ENCODE measurements at places on chromosomes 1 and 21.

DNA sequence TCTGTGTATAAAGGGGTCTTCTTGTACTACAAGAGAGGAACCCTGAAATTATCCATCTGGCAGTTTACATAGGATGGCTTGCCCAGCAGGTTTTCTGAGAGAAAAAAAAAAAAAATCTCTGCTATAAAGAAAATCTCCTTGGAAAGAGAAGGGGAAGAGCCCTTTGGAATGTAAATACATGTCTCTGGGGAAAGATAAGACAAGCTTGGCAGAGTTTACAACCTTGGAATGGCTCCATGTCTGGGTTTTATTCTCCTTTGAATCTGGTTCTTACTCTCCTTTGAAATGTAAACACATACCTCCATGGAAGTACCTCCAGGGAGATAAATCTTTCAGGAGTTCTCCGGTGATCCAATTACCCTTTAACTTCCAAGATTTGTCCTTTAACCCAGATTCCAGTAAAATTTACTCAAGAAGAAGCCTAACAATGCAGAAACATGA is 45.1 kb upstream of the DNAH14 start:
- peaks cover 52% of the 10 kb centered on the region for H3K4me1 ChIP-seq
- no peaks in the 10 kb centered on the region for H3K27me3 ChIP-seq
- H3K4me3 ChIP-seq = no peak overlapping the region
- H3K27ac ChIP-seq = peak overlapping the region; percentile 6

DNA sequence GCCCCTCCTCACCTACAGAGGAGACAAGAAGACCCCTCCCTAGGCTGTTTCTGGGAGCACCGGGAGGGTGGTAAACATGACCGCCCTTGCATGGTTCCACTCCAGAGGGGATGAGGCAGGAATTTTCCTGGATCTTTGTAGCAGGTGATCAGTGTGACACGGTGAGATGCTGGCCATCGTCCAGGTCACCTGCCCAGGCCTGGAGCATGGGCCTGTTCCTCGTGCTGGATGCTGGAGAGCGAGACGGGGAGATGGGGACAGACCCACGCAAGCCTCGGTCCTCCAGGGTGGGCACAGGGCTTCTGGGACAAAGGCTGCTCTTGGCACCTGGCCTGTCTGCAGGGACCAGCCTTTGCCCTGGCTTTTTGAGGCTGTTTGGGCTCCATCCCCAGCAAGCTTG is 46.2 kb downstream of the DMRTB1 start:
- no peak overlapping the region for H3K27ac ChIP-seq
- no peak overlapping the region for H3K4me3 ChIP-seq
- H3K36me3 ChIP-seq = no peaks in the 10 kb centered on the region
- H3K27me3 ChIP-seq = no peaks in the 10 kb centered on the region
- no peaks in the 10 kb centered on the region for H3K4me1 ChIP-seq

- no peak for DNase-seq
- no peaks in the 10 kb centered on the region for H3K27me3 ChIP-seq
- no peaks in the 10 kb centered on the region for H3K36me3 ChIP-seq
- no peaks in the 10 kb centered on the region for H3K4me1 ChIP-seq
- no peak overlapping the region for H3K27ac ChIP-seq
Observed at GRCh38 chr1:114152089-114152507, 1.6 kb downstream of the SYT6 start.

- no peak overlapping the region for H3K27ac ChIP-seq
- no peak overlapping the region for H3K4me3 ChIP-seq
- DNase-seq = no peak
- H3K36me3 ChIP-seq = no peaks in the 10 kb centered on the region
- peaks cover 46% of the 10 kb centered on the region for H3K4me1 ChIP-seq
- no peaks in the 10 kb centered on the region for H3K27me3 ChIP-seq
Observed at GRCh38 chr1:245401881-245402587, 247.2 kb downstream of the KIF26B start.

DNA sequence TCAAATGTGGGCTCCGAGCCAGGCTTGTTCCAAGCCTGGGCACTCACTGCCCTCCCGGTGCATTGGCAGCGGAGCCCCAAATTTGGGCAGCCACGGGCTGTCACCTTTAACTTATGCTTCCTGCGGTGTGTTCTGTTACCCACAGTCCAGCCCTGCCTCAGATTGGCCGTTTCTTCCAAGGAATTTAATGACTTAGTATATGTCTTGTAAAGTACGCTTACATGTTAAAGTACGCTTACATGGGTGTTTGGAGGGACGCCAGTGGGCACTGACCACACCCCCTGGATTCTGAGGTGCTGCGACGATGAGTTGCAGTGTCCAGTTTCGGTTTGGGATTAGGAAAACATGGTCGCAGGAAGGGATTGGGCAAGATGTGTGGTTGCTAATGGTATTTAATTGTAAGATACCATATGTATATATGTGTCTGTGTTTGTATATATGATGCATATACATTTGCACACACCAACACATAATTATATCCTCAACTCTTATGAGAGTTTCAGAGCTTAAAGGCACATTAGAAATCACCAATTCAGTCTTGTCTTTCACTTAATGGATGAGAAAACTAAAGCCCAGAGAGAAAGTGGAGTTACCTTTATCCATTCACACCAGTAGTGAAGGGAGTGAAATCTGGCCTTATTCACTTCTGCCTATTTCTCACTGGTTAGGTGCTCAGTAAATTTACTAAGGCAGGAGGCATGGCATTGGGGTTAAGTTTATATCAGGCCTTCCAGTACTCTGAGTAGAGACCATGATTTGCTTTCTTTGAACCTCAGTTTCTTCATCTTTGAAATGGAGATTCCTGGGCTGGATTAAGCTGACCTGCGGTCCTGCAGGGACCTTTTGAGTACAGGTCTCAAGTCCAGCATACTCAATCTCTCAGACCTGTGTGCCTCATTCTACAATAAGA is 1.0 kb downstream of the SMYD2 start:
- peaks cover 67% of the 10 kb centered on the region for H3K4me1 ChIP-seq
- H3K27ac ChIP-seq = peak overlapping the region; percentile 69
- H3K27me3 ChIP-seq = no peaks in the 10 kb centered on the region
- no peaks in the 10 kb centered on the region for H3K36me3 ChIP-seq
- peak; percentile 47 for DNase-seq

DNA sequence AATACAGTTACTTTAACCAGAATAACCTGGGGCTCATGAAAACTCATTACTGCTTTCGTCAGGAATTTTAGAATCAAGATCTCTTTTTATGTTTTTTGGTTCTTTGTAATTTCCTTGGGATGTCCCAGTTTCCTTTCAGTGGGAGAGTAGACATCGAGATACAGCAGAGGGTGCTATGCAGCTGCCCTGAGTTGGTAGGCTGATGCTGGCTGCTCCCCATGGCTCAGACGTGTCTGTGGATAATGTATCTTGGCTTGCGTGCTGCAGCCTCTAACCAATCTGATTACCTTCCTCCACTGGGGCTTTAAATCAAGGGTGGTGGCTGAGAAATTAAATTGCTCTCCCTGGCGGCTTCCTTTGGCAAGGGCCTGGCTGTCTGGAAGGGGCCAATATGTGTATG is 253.7 kb downstream of the CACNA1E start:
- no peaks in the 10 kb centered on the region for H3K27me3 ChIP-seq
- no peak overlapping the region for H3K27ac ChIP-seq
- no peak overlapping the region for H3K4me3 ChIP-seq
- no peaks in the 10 kb centered on the region for H3K36me3 ChIP-seq
- no peaks in the 10 kb centered on the region for H3K4me1 ChIP-seq

DNA sequence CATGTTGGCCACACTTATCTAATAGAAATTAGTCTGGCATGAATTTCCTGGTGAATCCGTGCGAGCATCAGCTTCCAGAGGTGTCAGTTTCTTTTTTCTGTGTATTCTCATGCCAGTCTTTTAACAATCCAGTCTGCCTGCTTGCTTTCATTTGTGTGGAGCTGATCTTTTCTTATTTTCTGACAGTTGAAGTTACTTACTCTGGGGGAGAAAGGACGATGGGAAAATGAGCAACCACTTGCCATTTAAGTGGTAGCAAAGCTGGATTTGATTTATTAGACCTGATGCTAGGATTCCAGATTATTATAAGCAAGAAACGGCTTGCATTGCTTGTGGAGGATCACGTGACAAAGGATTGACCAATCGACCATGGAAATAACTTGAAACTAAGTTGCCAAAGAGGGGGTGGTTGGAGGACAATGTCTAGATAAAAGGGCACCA is 24.3 kb upstream of the APP start:
- no peaks in the 10 kb centered on the region for H3K27me3 ChIP-seq
- no peaks in the 10 kb centered on the region for H3K4me1 ChIP-seq
- no peak for DNase-seq
- H3K4me3 ChIP-seq = no peak overlapping the region
- no peak overlapping the region for H3K27ac ChIP-seq

- H3K4me1 ChIP-seq = no peaks in the 10 kb centered on the region
- no peaks in the 10 kb centered on the region for H3K36me3 ChIP-seq
- no peaks in the 10 kb centered on the region for H3K27me3 ChIP-seq
- no peak overlapping the region for H3K27ac ChIP-seq
- H3K4me3 ChIP-seq = no peak overlapping the region
- DNase-seq = no peak
Observed at GRCh38 chr1:84089465-84089864, 54.6 kb upstream of the PRKACB start.

GRCh38 chr1:15668089-15668754 is 15.9 kb upstream of the PLEKHM2 start:
- DNase-seq = no peak
- H3K36me3 ChIP-seq = no peaks in the 10 kb centered on the region
- H3K27ac ChIP-seq = no peak overlapping the region
- no peak overlapping the region for H3K4me3 ChIP-seq
- no peaks in the 10 kb centered on the region for H3K27me3 ChIP-seq

DNA sequence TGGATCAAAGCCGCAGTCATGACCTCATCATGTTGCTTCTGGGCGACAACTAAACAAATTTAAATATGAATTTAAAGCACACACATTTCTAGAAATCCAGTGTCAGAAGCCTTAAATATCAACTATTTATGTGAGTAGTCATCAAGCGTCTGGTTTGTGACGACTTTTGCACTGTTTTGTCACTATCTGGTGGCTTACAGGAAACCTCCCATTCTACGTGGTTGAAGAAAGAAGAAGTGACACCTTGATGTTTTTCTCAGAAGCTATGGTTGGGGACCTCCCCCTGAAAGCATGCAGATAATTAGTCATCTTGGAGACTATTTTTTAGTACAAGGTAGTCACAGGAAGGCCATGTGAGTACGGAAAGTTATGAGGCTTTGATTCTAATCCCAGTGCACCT is 58.5 kb downstream of the TENT5C start:
- H3K27me3 ChIP-seq = no peaks in the 10 kb centered on the region
- no peaks in the 10 kb centered on the region for H3K4me1 ChIP-seq
- no peaks in the 10 kb centered on the region for H3K36me3 ChIP-seq
- no peak overlapping the region for H3K4me3 ChIP-seq
- DNase-seq = no peak

- no peaks in the 10 kb centered on the region for H3K27me3 ChIP-seq
- no peaks in the 10 kb centered on the region for H3K36me3 ChIP-seq
- DNase-seq = no peak
- no peaks in the 10 kb centered on the region for H3K4me1 ChIP-seq
Observed at GRCh38 chr1:54109129-54110090, 43.4 kb downstream of the CDCP2 start.

DNA sequence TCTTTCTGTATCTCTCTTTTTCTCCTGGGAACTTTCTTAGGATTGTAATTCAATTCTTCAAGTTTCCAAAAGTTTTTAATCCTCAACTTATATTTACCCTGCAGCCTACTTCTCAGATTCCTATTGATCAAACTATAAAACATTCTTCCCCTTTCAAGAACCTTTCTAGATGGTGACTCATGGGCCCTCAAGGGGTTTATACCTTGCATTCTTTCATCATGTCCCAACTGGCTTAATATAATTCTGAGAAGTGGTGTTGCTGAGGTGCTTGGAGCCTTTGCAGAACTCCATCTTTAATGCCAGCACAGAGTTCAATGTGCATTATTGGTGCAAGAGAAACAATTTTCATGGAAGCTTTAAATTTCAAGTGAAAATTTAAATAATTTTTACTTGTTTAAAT is 273.4 kb downstream of the VAV3 start:
- H3K27me3 ChIP-seq = no peaks in the 10 kb centered on the region
- H3K27ac ChIP-seq = no peak overlapping the region
- no peak overlapping the region for H3K4me3 ChIP-seq
- peaks cover 6% of the 10 kb centered on the region for H3K4me1 ChIP-seq
- H3K36me3 ChIP-seq = no peaks in the 10 kb centered on the region
- no peak for DNase-seq

- no peak overlapping the region for H3K4me3 ChIP-seq
- DNase-seq = no peak
- H3K4me1 ChIP-seq = peaks cover 6% of the 10 kb centered on the region
- H3K27me3 ChIP-seq = no peaks in the 10 kb centered on the region
- H3K27ac ChIP-seq = no peak overlapping the region
Observed at GRCh38 chr1:2480986-2481364, 4.9 kb downstream of the PLCH2 start.

GRCh38 chr1:215824245-215824644 is 257.1 kb downstream of the KCTD3 start:
- no peak overlapping the region for H3K4me3 ChIP-seq
- no peak for DNase-seq
- no peaks in the 10 kb centered on the region for H3K36me3 ChIP-seq
- no peaks in the 10 kb centered on the region for H3K4me1 ChIP-seq
- no peak overlapping the region for H3K27ac ChIP-seq

- no peak for DNase-seq
- no peak overlapping the region for H3K4me3 ChIP-seq
- H3K36me3 ChIP-seq = no peaks in the 10 kb centered on the region
- 0 out of 2 replicates have a peak, but pooled peaks cover 2% of the 10 kb centered on the region for H3K4me1 ChIP-seq
- H3K27me3 ChIP-seq = no peaks in the 10 kb centered on the region
Observed at GRCh38 chr1:35270836-35271235, 2.3 kb downstream of the ZMYM4 start.

DNA sequence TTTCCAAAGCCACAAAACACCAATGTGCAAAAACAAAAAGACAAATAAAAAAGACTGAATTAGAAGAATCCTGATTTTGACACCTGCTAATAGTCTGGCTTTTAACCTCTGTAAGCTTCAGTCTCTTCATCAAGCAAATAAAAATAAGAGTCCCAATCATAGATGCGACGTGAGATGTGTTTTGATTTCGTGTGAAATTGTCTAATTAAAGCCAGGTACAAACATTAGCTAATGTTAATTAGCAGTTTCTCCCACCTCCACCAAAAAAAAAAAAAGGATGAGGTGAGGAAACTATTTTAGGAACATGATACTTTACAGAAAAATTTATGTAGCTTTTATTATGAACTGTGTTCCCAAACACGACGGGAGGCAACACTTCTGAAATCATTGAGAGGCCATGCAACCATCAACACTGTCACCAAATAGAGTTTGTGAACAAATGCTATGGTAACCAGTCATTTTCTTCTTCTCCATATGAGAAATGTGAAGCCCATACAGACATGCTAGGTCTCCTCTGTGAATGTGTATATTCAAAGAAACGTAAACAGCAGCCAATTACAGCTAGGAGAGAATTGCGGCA is 6.7 kb upstream of the EVI5 start:
- H3K4me1 ChIP-seq = peaks cover 5% of the 10 kb centered on the region
- no peaks in the 10 kb centered on the region for H3K27me3 ChIP-seq
- H3K36me3 ChIP-seq = no peaks in the 10 kb centered on the region
- no peak overlapping the region for H3K27ac ChIP-seq
- no peak overlapping the region for H3K4me3 ChIP-seq

Measured in Caco-2 (cell line).